Left renal cortex interstitium (tissue), 4 donors: ENCODE measurements at places on chromosomes 7 and 10. TPM values are rescaled to one million over a fixed set of nuclear protein-coding genes. Genes with fewer than 3 reads are reported as not detected.

DNA sequence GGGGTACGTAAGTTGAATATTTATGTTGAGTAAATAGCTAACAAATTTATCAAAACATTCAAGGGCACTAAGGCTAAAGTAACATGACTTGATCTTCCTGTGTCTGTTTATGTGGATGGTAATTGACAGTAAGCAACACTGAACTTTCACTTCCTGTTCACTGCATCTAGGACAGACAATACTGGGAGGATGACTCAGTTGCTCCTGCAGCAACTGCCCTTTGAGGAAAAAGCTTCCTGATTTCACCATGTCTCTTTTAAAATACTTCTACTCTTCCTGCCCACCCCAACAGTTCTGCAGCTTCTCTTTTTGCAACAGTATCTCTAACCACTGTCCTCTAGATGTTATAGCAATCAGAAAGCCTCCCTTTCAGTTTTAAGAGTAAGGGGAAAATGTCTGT, 76.6 kb upstream of the HGF start:
- DNase-seq, result no peak

GBX1 gene
- not detected for polyA plus RNA-seq

- DNase-seq, result no peak
Observed at GRCh38 chr7:156001496-156002260, 189.4 kb upstream of the SHH start.

ANKRD1 gene
- 0.88 TPM for polyA plus RNA-seq

DNA sequence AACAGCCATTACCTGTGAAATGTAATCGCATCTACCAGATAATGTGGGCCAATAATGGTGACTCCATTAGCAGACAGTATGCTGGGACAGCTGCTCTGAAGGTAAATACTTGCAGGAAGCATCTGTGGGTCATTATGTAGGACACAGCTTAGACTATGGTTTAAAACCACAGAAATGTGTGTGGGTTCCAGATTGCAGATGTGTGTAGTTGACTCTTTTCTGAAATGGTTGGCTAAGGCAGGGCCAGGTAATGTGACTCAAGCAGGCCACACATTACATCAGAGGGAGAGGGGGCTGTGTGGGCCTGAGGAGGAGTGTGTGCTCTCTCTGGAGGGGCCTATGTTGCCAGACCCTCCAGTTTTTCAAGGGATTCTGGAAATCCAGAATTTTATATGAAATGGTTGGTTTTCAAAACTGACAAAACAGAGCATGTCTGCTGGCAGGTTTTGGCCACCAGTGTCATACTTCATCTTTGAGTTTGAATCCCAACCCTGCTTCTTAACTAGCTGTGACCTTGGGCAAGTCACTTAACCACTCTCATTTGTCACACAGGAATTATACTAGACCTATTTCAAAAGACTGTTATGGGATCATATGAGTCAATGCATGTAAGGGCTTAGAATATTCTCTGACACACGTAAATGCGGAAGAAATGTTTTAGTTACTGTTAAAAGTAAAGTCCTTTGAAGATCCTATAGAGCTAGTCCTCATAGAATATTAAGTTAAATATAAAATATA, 64.5 kb downstream of the MCMBP start:
- DNase-seq, result no peak

TMEM139 gene
- polyA plus RNA-seq, result 67.7 TPM

DNA sequence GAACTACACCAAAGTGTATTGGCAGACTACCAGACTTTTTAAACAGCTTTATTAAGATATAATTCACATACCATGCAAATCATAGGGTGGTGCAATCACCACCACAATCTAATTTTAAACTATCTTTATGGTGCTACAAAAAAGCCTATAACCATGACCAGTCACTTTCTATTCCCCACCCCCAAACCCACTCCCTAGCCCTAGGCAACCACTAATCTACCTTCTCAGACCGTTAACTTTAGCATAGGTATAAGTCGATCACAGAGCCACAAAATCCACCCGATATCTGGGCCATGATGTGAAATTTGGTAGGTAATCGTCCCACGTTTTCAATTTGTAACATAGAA, 536 bp upstream of the POM121 start:
- DNase-seq, result no peak

TSC22D4 gene
- 49.3 TPM for polyA plus RNA-seq

DNA sequence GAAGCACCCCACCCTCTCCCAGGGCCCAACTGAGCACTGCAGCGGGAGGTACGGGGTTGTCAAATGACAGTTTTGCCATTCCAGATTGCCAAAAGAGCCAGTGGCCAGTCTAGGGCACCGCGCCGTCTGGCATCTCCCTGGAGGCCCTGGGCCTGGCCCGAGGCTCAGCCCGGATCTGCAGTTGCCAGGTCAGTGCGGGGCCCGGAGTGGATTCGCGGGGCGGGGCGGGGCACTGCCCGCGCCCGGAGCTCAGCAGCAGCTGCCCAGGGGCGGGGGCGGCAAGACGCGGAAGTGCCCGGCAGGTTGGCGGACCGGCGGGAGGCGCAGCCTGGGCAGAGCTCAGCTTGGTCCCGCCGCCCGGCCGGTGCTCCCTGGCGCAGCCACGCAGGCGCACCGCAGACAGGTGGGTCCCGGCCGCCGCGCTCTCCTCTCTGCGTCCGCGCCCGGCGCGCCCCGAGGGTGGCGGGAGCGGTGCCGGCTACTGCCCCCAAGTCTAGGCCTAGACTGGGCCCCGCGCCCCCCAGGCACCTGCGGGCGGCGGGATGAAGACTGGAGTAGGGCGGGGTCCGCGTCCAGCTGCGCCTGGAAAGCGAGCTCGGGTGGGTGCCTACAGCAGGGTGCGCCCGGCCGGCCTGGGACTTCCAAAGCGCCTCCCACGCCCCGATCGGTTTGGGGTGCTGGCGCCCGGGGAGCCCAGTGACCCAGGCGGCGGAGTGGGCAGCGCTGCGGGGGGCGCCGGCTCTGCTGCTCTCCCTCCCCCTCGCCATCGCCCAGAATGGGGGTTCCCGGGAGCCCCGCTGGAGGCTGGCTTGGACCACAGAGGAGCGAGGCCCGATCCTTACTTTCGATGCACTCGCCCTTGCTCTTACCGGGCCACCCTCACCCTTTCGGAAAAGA, at the start of gene IRF5:
Gene IRF5, plus strand, starts transcription at position 281 of the 897 bp plus-strand sequence. CDS start 4,155 bp downstream, outside the sequence.
- no peak for DNase-seq

RGR gene
- polyA plus RNA-seq, result not detected

RBP3 gene
- 0.17 TPM for polyA plus RNA-seq

ZWINT gene
- 60.5 TPM for polyA plus RNA-seq

GRCh38 chr7:90187507-90188050, 24.0 kb upstream of the STEAP2 start:
- DNase-seq, result no peak

- DNase-seq, result no peak
Observed at GRCh38 chr10:86155054-86155921, 211.3 kb downstream of the GRID1 start.

MRPS33 gene
- 67.0 TPM for polyA plus RNA-seq

DNA sequence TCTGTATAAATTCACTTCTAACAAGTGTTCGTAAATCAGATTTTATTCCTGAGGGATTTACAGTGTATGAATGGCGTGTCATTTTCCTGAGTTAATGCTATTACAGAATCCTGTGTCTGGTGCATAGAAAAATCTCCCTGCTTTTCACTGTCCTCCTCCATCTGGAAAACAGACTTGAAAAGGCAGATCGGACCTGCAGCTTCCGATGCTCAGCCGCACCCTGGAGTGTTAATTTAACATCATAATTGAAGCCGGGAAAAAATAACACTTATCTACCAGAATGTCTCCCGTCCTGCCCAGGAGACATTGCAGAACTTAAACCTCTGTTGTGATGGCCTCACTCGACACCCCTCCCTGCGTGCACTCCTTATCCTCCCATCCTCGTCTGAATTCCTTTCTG, 442.1 kb upstream of the FOXK1 start:
- DNase-seq, result no peak

- DNase-seq, result no peak
Observed at GRCh38 chr7:22632674-22633073, 94.3 kb upstream of the IL6 start.

MRLN gene
- polyA plus RNA-seq, result 0.73 TPM

DNA sequence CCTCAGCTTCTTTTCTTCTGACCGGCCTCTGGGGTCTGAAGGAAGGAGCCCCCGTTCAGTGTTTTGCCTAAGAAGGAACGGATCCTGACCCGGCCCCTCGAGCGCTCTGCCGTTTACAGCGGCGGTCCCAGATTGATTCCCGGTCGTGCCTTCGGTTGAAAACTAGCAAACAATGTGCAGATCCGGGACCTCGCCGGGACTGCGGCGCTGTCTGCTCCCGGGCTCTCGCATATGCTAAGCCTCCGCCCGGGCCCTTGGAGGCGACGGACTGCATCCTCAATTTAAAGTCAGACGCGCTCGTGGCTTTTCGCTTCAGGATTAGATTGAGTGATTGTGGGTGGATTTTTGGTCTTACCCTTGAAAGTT, 559 bp downstream of the DBF4 start:
- peak; percentile 54 for DNase-seq

METTL27 gene
- 3.6 TPM for polyA plus RNA-seq

GRCh38 chr10:132589015-132589414, 51.4 kb downstream of the INPP5A start:
- DNase-seq, result no peak

GRCh38 chr10:12579954-12580858, 230.9 kb downstream of the CAMK1D start:
- no peak for DNase-seq

GRCh38 chr7:132422502-132423111, 153.7 kb downstream of the PLXNA4 start:
- no peak for DNase-seq

GRCh38 chr7:100353685-100354330, 4.1 kb upstream of the PILRB start:
- DNase-seq, result no peak

MRPS24 gene
- 94.4 TPM for polyA plus RNA-seq

RELN gene
- 17.1 TPM for polyA plus RNA-seq

DNA sequence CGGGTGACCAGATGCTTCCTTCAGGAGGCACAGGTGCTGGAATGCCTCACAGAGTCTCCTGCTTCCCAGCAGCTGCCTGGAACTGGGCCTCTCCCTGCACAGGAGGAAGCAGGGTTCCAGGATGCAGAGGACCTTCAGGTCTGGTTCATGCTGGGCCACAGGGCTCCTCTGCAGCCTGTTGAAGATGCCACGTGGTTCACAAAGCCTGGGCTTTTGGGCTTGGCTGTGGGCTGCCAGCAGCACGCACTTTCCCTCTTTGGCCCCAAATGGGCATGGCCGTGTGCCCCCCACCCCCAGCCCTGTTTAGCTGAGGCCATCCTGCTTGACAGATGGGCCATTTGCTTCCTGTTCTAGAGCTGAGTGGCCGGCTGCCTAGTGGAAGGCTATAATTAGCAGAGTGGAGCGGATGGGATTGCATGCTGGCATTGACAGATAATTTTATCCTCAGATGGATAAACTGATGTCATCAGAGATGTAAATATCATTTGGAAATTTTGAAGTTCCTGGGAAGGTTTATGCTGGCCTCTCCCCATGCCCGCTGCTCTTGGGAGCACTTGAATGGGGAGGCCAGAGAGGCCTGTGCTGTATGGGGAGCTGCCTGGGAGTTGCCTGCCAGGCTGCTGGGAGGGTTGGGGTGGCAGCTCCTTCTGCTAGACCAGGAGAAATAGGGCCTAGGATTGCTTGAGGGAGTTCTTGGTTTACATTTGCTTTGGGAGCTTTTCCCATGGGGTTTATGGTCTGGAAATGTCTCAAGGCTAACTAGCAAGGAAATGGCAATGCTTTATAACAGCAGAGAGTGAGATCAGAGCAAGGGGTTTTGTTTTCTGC, 28.2 kb downstream of the TSPAN15 start:
- DNase-seq, result no peak

DNA sequence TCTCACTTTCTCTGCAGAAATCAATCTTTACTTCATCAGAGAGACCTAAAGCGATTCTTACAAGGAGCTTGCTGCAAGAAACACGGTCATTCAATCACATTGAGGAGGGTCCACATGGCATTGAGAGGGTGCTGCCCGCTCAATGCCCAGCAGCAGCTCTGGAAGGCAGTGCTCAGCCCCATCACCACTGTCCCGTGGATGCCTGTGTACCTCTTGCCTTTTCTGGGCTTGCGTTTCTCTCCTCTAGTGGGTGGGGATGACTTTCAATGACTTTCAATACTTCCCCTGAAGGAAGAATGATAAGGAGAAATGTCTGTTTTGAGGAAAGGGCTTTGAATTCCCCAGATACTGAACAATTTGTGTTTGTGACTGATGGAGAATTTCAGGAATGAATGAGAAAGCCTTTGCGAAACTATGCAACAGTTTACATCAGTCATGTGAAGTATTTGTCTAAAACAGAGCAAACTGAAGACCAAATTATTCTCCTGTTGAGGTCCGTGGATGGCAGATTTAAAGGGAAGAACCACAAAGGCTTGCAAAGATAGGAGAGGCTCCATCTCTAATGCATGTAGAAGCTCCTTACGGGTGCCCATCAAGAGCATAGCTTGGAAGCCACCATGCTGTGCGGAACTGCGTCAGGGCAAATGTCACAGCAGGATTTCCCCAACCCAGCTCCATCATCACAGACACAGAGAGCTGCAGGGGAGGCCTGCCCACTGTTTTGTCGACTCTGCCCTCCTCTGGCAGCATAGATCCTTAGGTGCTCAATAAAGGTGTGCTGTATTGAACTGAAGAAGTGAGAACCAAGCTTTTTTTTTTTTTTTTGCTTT, 6.6 kb upstream of the ZNF22 start:
- DNase-seq, result no peak

DNA sequence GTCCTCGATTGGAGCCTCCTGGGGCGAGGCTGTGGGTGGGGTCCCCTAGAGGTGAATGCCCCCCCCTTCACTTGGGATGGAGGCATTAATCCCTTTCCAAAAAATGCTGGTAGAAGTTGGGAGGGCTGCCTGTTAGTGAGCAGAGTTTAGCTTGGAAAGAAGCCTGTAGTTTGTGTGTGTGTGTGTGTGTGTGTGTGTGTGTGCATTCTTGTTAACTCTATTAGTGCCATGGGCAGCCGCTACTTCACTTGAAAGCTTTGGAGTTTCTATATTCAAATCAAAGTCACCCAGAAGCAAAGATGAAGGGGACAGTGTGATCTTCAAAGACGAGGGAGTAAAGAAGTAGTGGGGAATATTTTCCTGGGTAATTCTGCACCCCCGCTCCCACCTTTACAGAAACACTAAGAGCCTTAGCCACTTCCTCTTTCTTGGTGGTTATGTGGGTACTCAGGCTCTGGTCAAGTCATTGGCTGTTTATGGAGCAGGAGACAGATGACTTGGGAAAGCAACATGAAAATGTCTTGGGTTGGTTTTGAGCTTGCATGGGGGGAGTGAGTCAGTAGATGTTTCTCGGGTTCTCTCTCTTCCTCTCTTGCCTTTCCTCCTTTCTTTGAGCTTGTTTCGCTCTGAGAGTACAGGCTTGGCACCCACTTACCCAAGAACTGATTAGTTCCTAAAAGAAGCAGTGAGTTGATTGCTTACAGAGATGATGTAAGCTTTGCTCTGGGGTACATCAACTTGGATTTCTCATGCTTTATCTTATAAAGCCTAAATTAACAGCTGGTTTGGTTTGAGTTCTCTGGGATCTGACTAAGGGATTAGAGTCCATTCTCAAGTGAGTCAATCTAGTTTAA, 35.9 kb downstream of the TCF7L2 start:
- DNase-seq, result no peak
